ENCODE measurements at places on chromosomes 7 and 10.

- DNase-seq = no peak
Observed at GRCh38 chr7:108611268-108611667, 41.6 kb downstream of the DNAJB9 start.

DNA sequence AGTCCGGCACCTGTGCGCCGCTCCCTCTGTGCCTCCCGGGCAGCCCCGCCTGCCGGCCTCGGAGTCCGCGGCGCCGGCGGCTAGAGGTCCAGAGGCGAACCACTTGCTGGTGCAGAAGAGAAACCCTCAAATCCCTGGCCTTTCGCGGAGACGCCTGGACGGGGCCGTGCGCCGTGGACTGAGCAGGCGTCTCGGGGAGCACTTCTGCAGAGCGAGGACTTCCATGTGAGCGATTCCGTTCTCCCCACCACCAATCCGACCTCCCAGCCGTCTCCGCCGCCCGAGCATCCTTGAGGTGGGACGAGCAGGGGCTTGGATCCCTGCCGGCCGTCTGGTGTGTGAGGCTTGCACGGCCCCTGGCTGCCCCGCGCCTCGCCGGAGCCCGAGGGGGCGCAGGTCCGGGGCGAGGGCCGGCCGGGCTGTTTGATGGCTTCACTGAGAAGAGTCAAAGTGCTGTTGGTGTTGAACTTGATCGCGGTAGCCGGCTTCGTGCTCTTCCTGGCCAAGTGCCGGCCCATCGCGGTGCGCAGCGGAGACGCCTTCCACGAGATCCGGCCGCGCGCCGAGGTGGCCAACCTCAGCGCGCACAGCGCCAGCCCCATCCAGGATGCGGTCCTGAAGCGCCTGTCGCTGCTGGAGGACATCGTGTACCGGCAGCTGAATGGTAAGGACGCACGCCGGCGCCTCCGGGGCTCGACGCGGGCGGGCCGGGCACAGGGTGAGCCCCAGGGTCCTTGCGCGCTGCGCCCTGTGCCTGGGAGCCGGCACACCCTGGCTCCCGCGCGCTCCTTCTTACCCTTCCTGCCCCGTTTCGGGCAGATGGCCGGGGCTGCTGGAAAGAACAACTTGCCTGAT, 660 bp downstream of the GALNT17 start:
- DNase-seq = no peak

DNA sequence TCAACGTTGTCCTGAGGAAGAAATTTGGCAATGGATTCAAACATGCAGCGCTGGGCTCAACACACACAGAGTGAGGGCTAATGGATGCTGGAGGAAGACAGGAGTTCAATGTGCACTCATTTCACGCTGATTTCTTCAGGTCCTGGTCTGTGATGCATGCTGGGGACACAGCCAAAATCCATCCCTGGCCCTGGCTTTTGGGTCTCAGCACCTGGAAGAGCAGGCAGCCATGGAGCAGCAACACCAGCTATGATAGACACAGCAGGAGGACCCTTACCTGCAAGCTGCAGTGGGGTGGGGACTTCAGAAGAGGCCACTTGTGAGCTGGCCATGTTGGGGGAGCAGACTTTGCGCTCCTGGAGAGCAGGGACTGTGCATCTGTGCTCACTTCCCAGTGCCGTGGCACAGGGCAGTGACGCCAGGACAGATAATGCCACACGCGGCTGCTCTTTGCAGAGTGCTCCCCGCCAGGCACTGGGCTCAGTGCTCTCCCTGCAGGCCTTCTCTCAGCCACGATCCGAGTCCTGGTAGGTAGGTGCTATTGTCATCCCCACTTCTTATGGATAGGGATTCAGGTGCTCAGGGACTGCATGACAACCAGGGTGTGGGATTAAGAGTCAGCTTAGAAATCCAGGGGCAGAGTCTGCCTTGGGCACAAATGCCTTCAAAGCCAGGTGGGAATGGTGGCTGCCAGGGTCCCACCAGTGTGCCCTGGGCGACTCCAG, 138.8 kb upstream of the UNC5B start:
- no peak for DNase-seq

DNA sequence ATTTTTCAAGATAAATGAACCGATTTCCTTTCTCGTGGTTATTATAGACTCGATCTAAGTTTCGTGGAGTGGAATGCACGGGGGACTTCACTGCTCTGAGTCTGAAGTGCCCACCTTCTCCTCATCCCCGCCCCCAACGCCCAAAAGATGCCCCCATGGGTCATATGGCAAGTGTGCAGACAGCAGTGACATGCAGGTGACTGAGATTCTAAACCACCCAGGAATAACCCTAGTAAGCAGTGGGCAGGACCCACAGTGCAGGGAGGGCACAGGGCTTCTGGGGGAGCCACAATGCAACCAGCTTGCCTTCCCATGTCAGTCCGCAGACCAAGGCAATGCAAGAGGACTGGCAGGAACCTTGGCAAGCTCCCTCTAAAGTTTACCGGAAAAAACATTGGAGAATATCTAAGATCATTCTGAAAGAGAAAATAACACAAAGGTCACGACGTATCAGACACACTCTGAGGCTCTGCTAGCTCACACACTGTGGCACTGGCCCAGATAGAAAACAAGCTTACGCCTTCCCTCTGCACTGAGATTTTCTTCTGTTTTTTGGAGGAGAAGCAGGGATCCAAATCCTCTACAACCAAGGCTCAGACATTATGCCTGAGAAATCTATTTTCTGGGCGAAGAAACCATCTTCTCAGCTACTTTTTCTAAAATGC, 239.6 kb downstream of the MAD1L1 start:
- DNase-seq = no peak

GRCh38 chr10:71757399-71757922, 15.9 kb downstream of the VSIR start:
- DNase-seq = no peak

DNA sequence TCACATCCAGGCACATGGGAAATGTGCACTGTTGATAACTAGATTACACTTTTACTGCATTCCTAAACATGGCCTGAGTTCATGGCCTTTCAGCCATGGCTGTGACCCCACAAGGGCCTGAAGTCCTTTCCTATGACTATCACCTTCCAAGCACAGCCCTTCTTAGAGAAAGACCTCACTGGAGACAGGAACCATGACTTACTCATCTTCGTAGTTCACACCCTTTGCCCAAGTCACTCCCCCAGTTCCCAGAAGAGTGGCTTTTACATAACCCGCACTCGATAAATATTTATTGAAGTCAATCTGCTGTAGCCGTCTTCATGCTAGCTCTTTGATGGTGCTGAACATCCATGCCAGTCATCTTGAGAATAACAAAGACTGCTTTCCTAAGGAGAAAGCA, 632.5 kb upstream of the NRP1 start:
- no peak for DNase-seq

DNA sequence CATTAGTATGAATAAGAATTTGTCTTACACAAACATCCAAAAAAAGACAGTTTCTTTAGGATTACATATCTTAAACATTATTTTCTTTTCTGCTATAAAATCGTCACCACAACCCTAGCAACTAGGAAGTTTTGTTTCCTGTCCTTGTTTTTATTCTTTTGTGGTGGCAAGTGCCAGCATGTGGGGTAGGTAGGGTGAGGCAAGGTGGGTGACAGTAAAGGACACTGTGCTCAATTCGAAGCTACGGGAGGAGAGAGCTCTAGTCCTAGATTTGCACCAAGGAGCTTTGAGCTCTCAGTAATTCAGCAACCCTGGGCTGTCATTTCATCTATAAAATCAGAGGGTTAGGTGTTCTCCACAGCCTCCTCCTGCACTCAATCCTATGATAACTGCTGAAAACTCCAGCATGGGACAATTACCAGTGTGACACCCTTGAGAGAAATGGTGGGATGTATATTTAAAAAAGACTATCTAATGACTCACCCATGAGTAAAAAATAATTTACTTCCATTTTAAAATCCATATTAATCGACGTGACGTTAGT, 187.1 kb downstream of the FAM107B start:
- DNase-seq = no peak

DNA sequence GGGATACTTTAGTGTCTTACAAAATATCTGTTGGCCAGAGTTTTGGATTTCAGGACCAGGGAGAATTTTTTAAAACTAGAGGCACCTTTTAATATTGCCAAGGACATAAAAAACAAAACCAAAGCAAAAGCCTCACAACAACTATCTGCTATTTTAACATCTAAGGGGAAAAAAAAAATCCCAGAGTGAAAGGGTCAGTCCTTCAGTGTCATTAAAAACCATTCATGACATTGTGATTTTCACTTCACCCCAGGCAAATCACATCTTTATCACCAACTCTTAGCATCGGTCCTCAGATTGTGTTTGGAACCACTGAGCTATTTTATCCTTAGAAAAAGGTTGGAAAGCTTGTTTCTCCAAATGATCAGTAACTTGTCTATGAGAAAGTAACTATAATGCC, 10.7 kb downstream of the CEP41 start:
- no peak for DNase-seq

GRCh38 chr7:156684251-156684650, 43.7 kb downstream of the RNF32 start:
- no peak for DNase-seq

- no peak for DNase-seq
Observed at GRCh38 chr10:60967854-60968484, 24.0 kb upstream of the RHOBTB1 start.

Data from stimulated activated CD8-positive, alpha-beta memory T cell treated with anti-CD3 and anti-CD28 coated beads, Interleukin-15, amount 100 ng/mL, for 24 hours (primary cell).